ENCODE measurements at places on chromosomes 3 and 15. TPM values are rescaled to one million over a fixed set of nuclear protein-coding genes. Genes with fewer than 3 reads are reported as not detected.
A peak's percentile ranks its signal among the peaks of the same experiment; 100 is the strongest.

P3H2 gene
- 22.7 TPM for total RNA-seq

DNA sequence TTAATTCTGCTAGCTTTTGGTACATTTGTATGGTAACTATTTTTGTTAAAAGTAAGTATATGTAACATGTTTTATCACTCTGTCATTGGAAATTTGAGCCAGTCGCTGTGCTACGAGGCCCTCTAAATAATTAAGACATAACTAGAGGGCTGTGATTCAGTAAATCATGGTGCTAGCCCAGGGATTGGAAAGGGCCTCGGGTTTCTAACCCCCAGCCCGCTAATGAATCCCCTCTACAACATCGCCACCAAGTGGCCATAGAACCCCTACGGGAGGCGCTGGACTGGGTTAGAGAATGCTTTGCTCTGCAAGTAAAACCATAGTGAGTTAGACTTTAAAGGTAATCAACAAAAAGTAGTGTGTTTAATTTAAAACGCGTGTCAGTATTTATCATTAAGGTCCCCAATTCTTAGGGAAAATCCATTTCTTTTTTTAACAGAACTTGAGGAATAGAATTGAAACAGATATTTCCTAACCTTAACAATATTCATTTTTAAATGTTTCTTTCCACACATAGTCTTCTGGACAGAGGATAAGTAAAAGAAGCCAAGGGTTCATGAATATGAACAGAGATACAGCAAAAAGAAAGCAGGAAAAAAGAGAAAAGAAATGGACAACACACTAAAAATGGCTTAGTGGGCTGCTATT is 744.7 kb downstream of the EPHA3 start:
- peak; percentile 51 for DNase-seq

GRCh38 chr3:73677336-73678024 is 52.7 kb upstream of the PDZRN3 start:
- DNase-seq: no peak

ABHD14A gene
- 13.9 TPM for total RNA-seq

ADAMTS17 gene
- not detected for total RNA-seq

DNA sequence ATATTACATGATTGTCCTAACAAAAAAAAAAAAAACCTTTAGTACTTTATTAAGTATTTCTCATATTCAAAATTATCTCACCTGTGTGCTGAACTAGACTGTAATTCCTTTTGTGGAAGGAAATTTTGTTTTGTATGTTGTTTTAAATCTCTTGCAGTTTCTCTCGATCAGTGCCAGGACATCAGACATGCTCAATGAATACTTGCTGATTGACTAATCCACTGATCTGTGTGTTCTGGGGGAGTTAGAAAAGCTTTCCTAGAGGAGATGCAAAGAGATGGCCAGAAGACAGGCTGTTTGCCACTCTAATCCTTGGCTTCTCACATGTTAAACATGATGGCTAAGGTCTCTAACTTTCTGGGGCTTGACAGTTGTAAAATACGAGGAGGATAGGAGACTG is 233.3 kb upstream of the NR2E3 start:
- no peak for DNase-seq

- no peak for DNase-seq
Observed at GRCh38 chr3:127860211-127860696, 37.9 kb upstream of the MGLL start.

TCAIM gene
- total RNA-seq: 24.9 TPM

GRCh38 chr3:187720337-187720670 is 17.9 kb upstream of the RTP2 start:
- no peak for DNase-seq

GRCh38 chr3:149197669-149198068 is 24.0 kb downstream of the CP start:
- DNase-seq: no peak

LPP gene
- 13.5 TPM for total RNA-seq

DNA sequence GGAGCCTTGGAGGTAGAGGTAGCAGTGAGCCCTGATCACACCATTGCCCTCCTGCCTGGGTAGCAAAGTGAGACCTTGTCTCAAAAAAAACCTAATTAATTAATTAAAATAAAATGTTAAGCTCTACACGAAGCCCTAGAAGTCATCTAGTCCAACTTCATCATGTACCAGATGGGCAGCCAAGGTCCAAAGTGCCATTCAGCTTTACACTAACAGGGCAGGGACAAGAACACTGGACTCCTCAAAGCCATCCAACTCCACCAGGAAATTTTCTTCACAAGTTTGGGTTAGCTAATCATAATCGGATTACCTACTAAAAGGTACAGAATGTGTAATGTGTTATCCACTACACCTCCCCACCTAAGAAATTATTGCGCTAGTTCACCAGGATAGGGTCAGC is 48.8 kb downstream of the WWTR1 start:
- no peak for DNase-seq

DNA sequence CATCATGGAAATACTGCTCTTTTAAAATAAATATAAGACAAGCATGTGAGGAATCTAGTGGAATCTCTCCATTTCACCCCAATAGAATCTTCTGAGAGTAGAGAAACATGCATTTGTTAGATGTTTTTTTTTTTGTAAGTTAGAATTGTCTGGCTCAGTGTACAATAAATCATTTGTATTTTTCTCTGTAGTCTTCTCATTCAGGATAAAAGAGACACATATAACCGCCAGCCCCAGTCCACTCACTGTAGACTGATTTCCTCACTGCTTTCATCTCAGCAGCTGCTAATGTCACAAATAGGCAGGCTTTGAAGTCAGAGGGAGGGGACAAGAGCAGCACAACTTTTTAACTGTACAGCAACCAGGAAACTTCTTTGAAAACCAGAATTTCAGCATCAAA is 140.2 kb upstream of the RBMS3 start:
- no peak for DNase-seq

GRCh38 chr3:194572143-194572789 is 61.0 kb downstream of the TMEM44 start:
- DNase-seq: peak; percentile 86

SLC2A2 gene
- not detected for total RNA-seq

TIGIT gene
- not detected for total RNA-seq

IQCF2 gene
- total RNA-seq: not detected

- no peak for DNase-seq
Observed at GRCh38 chr3:184186184-184186901, at the start of gene ABCF3. Gene ABCF3 (plus strand): TSS chr3:184186199. CDS start chr3:184186208, 9 bp downstream.

DNA sequence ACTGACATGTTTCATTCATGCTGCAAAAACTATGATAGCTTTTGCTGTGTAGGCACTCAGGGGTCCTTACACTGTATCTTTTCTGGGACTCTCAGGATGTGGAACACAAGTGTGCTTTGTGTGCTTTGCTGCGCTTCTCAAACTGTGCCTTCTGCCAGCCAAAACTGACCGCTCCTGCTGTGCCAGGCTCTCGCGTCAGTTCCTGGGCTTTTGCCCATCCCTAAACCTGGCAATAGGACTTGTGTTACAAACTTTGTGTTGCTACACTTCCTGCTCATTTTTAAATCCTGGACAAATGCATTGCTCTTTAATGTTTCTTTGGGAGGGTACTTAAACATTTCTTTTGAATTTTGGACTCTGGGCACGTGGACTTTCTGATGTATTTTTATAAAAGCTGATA is 60.3 kb downstream of the DIPK2A start:
- peak; percentile 49 for DNase-seq

MCTP2 gene
- 27.0 TPM for total RNA-seq

SCN5A gene
- 3.0 TPM for total RNA-seq

DNA sequence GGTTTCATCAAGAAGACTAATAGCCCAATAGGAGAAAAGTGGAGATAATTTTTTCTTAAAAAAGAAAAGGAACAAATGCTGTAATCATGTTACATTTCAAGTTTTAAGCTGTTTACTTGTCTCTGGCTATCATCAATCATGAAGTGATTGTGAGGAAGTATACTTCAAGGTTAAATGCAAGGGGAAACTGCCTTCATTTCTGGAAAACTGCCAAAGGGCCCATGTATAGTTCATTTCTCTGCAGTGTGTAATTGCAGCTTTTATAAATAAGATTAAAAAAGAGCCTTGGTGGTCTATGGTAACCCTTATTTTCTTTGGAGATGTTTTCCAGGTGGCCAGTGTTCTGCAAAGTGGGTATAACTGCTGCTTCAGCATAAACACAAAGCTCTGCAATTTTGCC is 101.9 kb downstream of the GRM7 start:
- DNase-seq: no peak

Measured in H4 (cell line).